Trophoblast cell (in vitro differentiated cells and primary cell): ENCODE measurements at places on chromosomes 3 and 15.

GRCh38 chr15:85550283-85550682, 169.9 kb downstream of the AKAP13 start:
- no peak for DNase-seq

DNA sequence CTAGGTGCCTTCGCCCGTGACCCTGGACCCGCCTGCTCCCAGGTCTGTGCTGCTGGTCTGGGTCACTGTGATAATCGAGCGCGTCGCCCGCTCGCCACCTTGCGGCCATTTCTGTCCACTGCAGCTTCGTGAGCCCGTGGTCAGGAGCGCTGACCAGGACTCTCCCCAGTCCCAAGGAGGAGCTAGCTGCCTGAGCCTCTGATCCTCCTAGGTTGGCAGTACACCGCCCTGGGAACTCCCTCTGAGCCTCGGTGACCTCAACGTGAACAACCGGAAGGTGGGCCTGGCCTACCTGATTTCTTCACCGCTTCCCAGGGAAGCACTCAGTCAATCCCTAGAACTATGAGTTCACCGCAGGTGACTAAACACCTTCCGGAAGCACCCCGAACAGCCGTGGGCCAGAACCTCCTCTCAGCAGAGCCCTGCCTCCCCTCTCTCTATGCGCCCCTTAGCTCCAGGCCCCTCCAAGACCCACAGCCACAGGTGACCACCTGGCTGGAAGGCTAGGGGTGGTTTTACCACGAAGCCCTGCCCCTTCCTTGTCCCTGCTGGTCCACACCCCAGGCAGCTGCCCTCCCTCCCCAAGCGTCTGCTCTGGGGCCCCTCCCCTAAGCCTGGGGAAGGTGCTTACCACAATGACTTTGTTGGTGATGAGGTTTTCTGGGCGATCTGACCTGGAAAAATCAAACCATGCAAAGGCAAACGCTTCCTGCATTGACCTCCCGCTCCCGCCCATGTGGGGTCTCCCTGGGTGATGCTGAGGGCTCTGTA, 9.7 kb downstream of the PLA2G4D start:
- peak; percentile 87 for DNase-seq

- no peak for DNase-seq
Observed at GRCh38 chr15:80485370-80486164, 81.4 kb downstream of the ARNT2 start.

- peak; percentile 52 for DNase-seq
Observed at GRCh38 chr15:83364501-83364900, 80.0 kb upstream of the BNC1 start.

DNA sequence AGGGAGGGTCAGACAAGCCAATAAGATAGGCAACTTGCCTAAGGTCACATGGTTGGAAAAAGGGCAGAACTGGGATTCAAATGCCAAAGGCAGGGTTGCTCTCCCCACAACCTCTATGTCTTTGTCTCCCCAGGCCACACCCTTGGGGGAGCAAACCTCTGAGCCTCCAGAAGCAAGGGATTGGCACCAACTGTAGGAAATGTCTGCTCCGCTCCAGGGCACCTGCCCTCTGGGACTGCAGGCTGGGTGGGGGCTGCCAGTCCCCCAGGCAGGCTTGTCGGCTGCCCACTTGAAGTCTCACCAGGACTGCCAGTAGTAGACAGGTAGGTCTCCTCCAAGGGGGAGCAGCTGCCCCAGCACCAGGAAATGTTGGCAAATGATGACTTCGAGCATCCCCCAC, 2.0 kb downstream of the FAM3D start:
- no peak for DNase-seq

DNA sequence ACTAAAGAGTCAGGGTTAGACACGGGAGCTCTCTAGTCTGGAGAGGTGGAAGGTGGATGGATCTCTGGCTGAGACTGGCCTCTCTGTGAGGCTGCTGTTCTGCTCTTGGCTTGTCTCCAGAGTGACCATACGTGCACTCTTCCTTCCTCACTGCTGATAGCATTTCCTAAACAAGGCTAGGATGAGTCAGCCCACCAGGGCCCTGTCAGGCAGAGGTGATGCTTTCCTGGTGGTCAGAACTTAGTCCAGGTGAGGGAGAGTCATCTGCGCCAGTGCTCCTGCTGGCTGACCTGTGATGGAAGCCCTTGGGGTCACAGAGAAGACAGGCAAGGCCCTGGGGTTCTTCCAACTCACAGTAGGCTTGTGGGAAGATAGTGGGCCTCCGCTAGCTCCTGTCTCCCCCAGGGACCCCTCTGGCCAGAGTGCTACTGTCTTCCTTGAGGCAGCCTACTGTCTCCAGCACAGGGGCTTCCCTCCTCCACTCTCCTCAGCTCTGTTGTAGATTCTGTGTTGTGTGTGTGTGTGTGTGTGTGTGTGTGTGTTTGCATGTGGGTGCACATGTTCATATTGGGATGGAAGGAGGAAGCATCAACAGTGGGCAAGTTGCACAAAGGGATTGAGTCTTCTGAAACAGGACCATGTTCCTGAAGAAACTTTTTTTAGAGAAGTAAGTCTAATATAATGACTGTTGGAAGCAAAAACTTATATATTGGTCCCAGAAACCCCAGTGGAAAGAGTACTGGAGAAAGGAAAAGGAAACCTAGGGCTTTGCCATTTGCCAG, 16.5 kb downstream of the ALPK3 start:
- DNase-seq, result no peak

DNA sequence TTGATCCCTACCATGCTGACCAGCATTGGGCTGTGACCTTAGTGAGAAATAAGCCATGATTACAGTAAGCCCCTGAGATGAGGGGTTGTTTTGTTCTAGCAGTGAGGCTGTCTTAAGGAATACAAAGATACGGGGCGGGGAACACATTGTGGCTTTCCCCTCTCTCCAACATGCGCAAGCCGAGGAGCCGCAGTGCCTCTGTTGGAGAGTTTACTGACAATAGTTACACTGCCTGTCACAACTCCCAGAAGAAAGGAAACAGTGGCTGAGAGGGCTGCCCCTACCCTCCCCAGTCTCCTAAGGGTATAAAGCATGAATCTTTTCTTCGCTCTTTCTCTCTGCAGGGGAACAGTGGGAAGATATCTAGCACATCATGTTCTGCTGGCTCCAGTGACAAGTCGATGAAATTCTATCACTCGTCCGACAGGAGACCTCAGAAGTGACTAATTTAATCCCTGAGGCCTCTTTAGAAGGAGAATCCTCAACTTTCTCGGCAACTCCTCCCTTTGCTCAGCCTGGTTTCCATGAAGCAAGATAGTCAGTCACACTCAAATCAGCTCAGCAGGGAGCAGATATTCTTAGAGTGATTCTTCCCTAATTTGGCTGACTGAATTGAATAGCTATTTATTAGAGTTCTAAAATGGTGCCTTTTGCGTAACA, 409.0 kb upstream of the PROK2 start:
- DNase-seq, result no peak

DNA sequence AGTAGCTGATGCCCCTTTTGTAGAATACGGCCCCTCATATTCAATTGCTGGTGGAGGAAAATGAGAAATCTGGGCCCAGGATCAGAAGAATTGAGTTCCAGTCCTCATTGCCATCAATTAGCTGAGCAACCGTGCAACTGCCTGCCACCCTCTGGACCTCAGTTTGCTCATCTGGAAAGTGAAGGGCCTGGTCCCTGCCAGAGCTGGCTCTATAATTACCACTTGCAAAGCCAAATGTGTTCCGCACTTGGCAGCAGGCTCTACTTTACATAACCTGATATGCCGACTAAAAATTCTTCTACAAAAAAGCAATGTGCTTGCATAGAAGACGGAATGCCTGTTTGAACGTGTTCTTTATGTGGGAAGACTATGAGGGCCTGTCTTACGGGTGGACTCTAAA, 8.6 kb upstream of the ITGB5 start:
- DNase-seq, result no peak

DNA sequence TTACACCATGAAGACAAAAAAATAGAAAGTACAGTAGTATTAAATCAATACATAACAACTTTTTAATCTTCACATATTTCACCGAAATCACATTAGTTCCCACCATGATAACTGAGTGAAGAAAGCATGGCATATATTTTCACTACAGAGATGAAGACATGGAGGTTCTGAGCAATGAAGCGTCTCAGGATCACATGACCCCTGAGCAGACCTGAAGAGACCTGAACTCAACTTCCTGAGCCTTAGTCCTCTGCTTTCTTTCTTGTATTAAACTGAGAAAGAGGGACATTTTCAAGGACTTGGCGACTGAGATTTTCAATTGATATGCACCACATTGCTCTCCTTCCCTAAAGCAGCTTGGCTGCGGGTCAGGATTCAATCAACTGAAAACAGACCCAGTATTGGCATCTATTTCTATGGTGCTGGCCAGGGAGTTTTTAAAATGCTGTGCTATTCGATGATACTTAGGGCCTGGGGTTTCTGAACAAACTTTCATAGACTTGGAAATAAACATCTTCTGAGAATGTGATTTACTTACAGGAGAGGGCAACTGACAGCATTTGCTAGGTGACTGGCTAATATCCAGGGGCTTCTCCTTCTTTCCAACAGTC, 165.1 kb downstream of the LSAMP start:
- DNase-seq, result no peak

- DNase-seq, result no peak
Observed at GRCh38 chr3:143037867-143038266, 36.5 kb downstream of the U2SURP start.

- no peak for DNase-seq
Observed at GRCh38 chr15:44441095-44441501, 13.7 kb downstream of the CTDSPL2 start.

DNA sequence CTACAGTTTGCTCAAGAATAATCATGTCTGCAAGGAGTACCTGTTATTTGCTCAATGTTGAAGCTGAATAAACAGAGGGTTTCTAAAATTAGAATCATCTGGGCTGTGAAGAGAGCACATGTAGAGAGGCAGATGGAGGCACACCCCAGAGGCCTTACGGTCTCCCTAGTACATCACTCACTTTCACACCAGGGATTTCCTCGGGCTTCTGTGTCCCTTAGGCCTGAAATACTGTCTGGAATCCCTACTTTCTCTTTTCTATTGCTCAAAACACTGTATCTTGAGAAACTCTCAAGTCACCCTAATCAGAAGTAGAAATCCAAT, 473.7 kb upstream of the ROBO2 start:
- no peak for DNase-seq

DNA sequence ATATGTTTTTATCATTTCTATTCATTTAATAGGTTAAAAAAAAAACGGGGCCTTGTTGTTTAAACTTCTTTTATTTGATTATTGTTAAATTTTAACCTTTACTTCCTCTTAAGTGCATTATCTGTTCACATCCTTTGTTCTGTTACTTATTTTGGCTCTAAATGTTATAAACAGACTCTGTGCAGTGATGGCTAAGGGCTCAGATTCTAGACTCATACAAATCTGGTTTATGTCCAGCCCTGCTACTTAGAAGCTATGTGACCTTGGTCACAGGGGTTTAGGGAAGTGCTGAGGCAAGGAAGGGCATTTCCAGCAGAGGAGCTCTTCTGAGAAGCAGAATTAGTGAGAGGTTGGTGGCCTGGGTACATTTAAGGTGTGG, 55.3 kb upstream of the VILL start:
- DNase-seq, result no peak

DNA sequence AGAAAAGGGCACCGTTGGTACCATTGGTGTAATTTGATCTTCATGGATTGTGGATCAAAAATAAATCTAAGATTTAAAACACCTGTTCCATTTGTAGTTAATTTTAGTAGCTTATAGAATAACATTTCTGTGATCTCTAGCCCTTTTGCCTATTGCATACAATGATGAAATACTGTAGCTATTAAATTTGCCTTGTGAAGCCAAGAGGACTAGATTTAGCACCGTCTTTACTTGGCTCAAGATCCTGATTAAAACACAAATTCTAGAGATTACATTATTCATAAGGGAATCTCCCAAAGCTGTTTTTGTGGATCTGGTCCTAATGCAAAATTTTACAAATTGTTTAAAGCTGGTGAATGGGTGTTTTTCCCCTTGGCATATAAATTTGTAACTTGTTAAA, 8.2 kb downstream of the TBC1D23 start:
- DNase-seq, result no peak

DNA sequence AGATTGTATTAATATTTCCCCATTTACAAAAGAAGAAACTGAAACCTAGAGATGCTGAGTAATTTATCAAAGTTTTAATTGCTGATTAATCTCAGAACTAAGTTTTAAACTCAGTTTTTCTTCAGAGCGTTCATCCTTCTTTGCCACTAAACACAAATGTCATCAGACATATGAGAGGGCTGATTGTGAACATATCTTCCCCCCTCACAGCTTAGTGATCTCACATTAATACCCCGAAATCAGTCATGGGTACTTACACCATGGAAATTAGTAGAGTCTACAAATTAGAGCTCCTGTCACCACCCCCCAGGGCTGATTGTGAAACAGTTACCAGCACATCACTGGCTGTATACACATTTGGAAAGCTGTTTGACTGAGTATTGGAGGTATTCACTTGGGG, 189.3 kb upstream of the SGO1 start:
- peak; percentile 16 for DNase-seq
